Spleen (tissue), 13 donors: ENCODE measurements at places on chromosomes 7 and 10. TPM values are rescaled to one million over a fixed set of nuclear protein-coding genes. Genes with fewer than 3 reads are reported as not detected.

HTR5A gene
- not detected for polyA plus RNA-seq

DKK1 gene
- 4.9 TPM for polyA plus RNA-seq

DNA sequence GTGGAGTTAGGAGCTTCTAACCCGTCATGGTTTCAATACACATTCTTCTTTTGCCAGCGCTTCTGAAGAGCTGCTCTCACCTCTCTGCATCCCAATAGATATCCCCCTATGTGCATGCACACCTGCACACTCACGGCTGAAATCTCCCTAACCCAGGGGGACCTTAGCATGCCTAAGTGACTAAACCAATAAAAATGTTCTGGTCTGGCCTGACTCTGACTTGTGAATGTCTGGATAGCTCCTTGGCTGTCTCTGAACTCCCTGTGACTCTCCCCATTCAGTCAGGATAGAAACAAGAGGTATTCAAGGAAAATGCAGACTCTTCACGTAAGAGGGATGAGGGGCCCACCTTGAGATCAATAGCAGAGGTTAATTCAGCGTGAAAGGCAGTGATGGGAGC lies 22.4 kb downstream of the PRSS2 start:
- DNase-seq, result no peak

- no peak for DNase-seq
These were observed 35.0 kb downstream of the EVX1 start for GRCh38 chr7:27277628-27278027.

- no peak for DNase-seq
These were observed 17.7 kb upstream of the EXOC4 start for GRCh38 chr7:133234961-133235875.

PRSS37 gene
- polyA plus RNA-seq, result not detected

GRCh38 chr10:15313047-15313446 lies 58.0 kb downstream of the FAM171A1 start:
- DNase-seq, result no peak

DNA sequence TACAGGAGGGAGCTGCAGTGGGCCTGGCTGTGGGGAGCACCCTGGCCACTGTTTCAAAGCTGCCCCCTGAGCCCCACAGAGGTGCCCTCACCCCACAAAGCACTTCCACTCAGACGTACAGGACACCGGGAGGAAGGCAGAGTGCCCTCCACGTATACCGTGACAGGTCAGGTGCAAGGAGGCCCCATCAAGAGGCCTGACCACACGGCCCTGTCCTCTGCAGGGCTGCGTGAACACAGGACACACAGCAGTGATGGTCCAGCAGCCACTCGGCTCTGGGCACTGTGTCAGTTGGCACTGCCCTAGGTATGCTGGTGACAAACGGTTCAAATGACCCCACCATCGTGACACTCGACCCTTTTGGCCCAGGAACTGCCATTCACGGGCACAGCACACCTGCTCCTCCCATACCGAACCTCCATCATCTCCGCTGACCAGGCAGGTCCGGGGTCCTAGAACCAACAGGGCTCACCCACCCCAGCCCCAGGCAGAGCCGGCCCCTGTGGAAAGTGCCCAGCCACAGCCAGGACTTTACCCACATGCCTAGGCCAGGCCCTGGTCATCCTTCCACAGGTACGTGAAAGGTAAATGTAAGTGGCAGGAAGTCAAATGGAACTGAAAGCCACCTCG lies 560.9 kb downstream of the PTPRN2 start:
- peak; percentile 51 for DNase-seq

GRCh38 chr10:90642136-90642535 lies 215.7 kb downstream of the HTR7 start:
- no peak for DNase-seq

GRCh38 chr7:32034052-32034451 lies 36.2 kb downstream of the PDE1C start:
- DNase-seq, result no peak

MYOF gene
- 1.5 TPM for polyA plus RNA-seq

DNA sequence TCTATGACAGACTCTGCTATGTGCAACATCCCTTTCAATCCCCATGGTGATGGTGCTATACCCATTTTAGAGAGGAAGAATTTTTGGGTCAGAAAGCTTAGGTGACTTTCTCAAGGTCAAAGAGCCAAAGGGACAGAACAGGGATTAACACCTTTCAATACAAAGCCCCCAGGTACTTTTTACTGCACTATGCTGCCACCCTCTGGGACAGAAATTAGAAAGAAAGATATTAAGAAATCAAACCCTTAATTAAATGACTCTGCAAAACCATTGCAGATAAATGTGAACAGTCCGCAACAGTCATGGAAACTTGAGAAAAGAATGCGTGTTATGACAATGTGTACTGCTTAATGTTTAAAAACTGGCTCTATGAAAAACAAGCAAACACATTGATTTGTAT lies 673.7 kb downstream of the MAGI2 start:
- no peak for DNase-seq

DNA sequence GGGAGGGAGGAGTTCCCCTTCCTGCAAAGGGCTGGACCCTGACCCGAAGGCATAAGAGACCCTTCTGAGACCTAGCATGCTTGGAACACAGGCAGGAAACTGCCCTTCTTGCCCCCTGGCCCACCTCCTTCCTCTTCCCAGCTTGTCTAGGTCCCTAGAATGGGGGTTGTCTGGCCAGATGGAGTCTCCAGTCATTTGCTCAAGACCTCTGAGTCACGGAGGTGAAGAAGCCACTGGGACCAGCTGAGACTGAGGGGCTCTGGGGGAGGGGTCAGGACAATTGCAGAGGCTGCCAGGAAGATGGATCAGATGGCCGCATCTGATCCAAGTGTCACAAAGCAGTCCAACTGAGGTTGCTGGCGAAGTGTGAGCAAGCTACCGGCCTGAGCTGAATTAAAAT lies 46.2 kb downstream of the COL13A1 start:
- DNase-seq, result no peak
